Renal cortex interstitium (tissue), 15 donors: ENCODE measurements at places on chromosomes 1 and 21.

GRCh38 chr1:59516881-59517280 lies 220.0 kb downstream of the FGGY start:
- no peak for DNase-seq

DNA sequence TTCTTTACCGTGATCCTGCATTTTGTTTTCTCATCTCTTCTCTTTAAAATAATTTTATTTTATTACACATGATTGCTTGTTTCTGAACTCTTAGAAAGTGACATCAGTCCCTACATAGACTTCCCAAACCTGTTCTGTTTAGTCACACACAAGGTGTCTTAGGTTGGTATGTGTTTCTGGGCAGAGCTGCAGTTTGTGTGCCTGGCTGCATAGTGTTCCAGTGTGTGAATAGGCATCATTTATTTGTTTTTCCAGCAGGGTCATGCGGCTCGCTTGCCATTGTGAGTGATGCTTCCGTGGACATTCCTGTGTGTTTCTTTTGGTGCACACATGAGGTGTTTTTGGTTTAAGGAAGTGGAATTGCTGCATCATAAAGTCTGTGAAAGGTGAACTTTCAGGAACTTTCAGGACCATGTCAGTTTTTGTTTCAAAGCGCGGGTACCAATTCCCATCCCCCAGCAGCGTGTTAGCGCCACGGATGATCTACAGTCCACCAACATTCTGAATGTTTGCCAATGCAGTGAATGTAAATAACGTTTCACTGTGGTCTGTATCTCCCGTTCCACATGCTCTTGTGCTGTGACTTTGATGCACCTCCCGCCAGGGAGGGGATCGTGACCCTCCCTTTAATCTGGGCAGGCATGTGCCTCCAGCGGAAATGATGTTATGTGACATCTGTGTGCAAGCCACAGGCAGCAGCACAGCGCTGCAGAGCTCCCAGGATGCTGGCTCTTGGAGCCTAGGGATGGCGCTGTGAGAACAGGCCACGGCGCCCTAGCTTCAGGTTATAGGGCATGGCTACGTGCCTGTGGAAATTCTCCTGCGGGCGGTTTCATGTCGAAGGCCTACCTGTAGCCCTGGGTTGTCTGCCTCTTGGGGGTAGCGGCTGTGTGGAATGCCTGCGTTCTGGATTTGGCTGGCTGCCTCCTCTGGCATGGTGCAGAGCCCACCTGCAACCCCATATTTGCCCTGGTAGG lies 144.6 kb upstream of the COL6A1 start:
- DNase-seq: no peak

GRCh38 chr1:97864615-97865014 lies 56.2 kb downstream of the DPYD start:
- DNase-seq: no peak

- no peak for DNase-seq
Observed at GRCh38 chr1:46302641-46303037, 777 bp downstream of the LRRC41 start.

DNA sequence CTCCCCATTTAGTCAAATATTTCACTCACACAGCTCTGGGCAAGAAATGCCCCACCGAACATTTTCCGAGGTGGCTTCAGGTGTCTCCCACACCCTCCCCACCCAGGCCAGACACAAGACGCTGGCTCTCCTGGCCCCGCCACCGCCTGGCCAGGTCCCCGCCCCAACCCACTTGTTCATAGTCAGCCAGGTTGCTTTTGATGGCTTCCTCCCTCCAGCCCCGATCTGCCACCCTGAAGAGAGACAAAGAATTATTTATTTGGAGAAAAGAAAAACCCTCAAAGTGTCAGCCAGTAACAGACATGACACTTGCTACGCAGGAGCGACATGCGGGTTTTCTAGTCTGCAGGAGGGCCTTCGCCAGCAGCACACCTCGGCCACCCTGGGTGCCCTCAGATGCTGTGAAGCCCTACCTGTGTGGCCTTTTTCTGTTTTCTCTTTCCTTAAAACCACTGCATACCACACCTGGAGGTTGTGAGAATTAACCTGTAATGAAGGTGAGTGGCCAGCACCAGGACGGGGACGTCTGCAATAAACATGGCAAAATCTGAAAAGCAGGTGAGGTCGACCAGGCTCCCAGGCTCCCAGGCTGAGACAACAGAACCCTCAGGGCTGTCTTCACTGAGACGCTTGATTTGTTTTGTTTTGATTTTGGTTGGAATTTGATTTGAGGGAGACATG lies 27.2 kb downstream of the SSBP3 start:
- no peak for DNase-seq

DNA sequence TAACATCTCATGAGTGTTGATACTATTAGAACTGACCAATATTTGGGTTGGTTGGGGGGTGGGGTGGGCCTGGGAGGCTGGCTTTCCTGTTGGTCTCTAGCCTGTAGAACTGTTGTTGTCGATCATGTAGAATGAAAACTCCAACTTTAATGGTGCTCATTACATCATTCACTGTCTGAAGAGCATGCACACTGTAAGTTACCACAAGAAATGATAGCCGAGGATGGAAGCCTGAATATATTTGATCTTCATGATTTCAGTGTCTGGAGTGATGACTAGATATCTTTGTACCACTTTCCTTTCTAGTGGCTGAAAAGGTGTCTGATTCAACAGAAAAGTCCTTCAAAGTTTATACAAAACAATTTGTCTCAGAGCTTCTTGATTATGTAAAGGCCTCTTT lies 123.6 kb downstream of the XCL2 start:
- DNase-seq: no peak

- no peak for DNase-seq
Observed at GRCh38 chr1:89802841-89803240, 18.0 kb upstream of the LRRC8D start.

DNA sequence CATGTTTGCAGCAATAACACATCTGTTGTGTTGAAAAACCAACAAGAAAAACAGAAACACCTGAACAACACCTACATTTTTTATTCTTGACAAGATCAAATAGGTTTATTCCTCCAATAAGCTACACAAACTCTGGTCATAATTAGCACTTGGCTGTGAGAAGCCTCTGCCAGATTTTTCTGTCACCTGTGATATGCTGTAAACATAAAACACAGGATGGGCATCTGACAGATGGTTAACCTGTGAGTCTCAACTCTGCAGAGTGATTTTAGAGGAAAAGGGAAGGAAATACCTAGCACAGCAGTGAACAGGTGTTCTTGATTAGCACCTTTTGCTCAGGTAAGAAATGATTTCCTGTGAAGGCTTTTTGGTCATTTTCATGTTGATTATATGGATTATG lies 175.4 kb upstream of the COA6 start:
- DNase-seq: no peak

DNA sequence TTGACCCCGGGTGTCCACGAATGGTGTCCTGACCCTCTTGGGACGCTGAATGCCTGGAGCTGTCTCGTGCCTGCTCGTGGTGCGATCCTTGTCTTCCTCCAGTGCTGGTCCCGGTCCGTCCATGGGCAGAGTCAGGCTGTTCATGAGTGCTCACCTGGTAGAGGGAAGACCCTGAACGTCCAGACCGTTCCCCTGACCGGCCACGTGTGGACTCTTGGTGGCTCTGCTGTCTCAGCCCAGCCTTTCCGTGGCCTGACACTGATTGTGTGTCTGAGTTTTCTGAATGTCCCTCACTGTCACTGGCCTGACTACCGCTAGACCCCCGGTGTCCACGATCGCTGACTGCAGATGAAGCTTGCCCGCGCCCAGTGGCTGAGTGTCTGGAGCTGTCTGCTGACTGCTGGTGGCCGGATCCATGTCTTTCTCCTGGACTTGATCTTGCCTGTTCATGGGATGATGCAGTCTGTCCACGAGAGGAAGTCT lies 11.7 kb downstream of the FLG start:
- no peak for DNase-seq

DNA sequence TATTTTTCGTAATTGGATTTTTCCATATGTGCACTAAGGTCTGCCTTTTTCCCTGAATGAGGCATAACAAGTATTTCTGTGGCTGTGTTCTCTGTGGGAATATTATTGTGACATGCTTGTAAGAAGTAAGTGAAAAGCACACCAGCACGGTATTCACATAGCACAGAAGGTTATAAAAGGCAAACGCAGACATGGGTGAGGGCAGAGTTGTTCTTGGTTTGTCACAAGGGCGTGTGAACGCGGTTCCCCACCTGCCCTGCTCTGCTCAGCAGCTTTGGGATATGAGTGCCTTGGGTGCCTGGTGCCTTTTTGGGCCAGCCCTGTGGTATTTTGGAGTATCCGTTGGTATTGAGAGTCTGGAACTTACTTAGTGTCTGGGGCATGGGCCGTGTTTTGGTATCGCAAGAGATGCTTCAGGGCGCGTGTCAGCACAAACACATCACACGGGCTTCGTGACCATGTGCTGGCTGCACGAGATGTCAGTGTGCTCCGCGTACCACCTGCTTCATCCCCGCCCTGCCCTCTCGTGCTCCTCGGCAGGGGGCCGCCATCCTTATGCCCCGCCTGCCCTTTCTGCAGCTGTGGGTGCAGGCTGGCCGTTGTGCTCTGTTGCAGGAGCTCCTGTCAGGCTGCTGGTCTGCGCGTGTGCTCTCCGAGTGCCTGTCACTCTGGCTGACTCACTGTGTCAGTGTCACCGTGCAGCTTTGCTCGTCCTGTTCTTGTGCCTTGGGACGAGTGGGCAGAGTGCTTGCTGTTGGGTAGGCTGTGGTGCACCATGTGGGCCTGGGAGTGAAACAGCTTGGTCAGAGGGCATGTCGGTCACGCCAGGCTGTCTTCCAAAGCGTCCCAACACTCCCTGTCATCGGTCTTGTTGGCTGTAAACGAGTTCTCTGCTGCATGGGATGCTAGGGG lies 15.0 kb downstream of the SKI start:
- DNase-seq: no peak

GRCh38 chr1:184743062-184743756 lies 11.4 kb downstream of the EDEM3 start:
- DNase-seq: no peak

GRCh38 chr1:208230668-208231529 lies 13.3 kb downstream of the PLXNA2 start:
- DNase-seq: no peak

DNA sequence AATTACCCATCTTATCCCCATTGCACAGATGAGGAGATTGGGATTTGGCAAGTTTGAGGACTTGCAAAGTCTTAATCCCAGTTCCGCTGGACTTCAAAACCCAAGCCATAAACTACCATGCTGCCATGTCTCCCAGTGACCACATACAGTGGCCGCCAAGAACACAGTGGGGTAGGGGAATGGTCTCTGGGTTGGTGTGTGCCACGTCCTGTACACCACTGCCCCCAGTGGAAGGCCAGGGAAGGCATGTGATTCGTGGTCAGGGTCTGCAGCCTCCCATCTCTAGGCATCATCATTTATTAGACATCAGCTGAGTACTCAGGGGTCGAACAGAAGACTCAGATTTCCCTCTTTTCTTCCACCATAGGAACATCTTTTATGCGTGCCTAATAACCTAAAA lies 76.0 kb downstream of the MAN1C1 start:
- no peak for DNase-seq

DNA sequence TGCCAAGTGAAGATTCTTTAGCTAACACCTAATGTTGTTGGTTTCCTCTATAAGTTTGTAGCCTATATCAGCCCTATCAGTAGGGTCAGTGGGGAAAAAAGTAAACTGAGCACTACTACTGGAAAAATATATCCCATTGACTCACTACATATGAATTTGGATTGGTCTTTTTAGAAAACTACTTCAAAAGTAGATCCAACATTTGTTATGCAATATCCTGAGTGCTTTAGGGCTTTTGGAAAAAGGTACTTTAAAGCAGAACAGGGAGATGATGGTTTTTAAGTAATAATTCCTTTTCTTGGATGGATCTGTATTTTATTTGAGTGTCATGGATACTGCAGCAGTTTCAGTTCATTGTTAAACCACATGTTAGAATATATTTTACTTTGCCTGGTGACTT lies 7.1 kb downstream of the C1orf21 start:
- no peak for DNase-seq

GRCh38 chr1:94611681-94612475 lies 70.3 kb upstream of the F3 start:
- no peak for DNase-seq

GRCh38 chr1:100734676-100735075 lies 15.1 kb downstream of the VCAM1 start:
- DNase-seq: peak; percentile 56

- no peak for DNase-seq
Observed at GRCh38 chr1:220198186-220199005, 73.9 kb downstream of the RAB3GAP2 start.

DNA sequence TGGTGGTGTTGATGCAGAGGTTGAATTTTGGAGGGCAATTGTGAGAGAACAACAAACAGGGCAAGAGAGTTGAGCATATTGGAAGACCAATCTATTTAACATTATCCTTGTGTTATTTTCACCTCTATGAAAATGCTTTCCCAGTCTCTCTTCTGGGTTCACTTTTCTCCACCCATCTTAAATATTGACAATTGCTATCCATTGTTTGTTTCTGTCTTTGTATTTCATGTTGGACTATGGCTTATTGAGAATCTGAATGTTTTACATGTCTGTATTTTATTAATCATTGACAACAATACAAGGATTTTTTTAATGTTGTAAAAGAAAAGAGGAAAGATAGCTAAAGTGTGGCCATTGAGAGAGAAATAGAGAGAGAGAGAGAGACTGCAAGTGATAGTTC lies 1121.5 kb downstream of the BRINP3 start:
- DNase-seq: no peak

DNA sequence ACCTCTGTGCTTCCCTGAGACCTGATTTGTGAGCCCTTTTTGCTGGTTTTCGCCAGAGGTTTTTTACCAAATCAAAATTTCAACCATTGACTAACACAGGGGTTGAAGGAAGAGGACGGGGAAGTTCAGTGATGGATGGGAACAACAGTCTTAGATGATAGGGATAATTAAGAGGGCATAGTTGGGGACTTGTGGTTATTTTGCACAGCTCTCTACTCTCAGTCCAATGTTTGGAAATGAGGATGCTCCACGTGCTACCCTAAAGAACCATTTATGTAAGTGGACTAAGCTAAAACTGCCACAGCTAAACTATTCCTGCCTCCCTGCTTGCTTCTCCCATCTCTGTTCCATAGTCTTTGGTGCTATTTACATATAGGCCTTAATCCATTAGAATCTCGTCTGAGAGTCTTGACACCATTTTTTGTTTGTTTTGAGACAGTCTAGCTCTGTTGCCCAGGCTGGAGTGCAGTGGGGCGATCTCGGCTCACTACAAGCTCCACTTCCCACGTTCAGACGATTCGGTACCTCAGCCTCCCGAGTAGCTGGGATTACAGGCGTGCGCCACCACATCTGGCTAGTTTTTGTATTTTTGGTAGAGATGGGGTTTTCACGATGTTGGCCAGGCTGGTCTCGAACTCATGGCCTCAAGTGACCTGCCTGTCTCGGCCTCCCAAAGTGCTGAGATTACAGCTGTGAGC lies 684 bp upstream of the MCL1 start:
- DNase-seq: no peak

DNA sequence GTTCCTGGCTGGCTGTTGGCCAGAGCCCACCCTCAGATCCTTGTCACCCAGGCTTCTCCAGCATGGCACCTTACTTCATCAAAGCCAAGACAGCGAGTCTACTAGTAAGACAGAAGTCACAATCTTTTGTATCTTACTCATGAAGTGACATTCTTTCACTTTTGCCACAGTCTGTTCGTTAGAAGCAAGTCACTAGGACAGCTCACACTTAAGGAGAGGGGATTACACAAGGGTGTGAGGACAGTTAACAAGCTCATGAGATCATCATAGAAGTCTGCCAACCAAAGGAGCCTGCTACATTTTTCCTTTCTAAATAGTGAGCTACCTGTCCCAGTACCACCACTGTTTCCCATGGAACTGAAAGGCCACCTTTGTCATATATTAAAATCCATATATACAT lies 61.5 kb downstream of the PACC1 start:
- no peak for DNase-seq
